ENCODE measurements at places on chromosomes 7 and 10. TPM values are rescaled to one million over a fixed set of nuclear protein-coding genes. Genes with fewer than 3 reads are reported as not detected.

The PRPS1L1 gene
- total RNA-seq, result not detected

The CDHR1 gene
- total RNA-seq, result 6.4 TPM

The PHYHIPL gene
- 0.44 TPM for total RNA-seq

The GPNMB gene
- 1.2 TPM for total RNA-seq

The TAS2R16 gene
- total RNA-seq, result not detected

The SYT15 gene
- total RNA-seq, result 0.59 TPM

The OR13A1 gene
- total RNA-seq, result 0.15 TPM

The MRC1 gene
- total RNA-seq, result not detected

DNA sequence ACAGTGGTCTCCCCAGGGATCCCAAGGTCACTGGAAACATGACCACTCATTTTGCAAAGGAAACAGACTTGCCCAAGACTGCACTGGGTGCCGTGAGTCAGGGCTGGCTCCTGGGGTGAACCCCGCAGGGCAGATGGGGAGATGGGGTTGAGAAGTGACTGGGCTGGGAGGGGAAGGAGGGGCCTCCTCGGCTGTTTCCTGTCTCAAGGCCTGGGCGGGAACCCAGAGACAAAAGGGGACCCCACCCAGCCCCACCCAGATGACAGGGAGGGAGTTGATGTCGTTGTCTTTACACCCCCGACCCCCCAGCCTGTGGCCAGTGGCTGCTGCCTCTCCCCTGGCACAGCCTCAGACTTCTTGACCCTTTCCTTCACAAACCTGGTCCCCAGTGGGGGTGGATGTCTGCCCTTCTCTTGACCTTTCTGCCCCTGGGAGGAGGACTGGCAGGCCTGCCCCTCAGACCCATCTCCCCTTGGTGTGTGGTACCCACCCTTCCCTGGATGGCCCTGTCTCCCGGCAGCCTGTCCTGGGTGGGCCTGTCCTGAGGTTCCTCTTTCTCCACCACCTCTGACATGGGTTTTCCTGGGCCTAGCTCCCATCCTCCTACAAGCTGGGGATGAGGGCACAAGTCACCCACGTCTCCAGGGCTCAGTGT is 1.4 kb downstream of the MYO1G start:
- no peak overlapping the region for H3K27ac ChIP-seq
- H3K36me3 ChIP-seq, result peaks cover 1% of the 10 kb centered on the region
- no peak overlapping the region for H3K4me3 ChIP-seq
- DNase-seq, result no peak
- no peaks in the 10 kb centered on the region for H3K27me3 ChIP-seq
- no peaks in the 10 kb centered on the region for H3K4me1 ChIP-seq

- H3K4me1 ChIP-seq, result no peaks in the 10 kb centered on the region
- H3K27me3 ChIP-seq, result no peaks in the 10 kb centered on the region
- peaks cover 5% of the 10 kb centered on the region for H3K36me3 ChIP-seq
- no peak overlapping the region for H3K27ac ChIP-seq
These were observed 33.8 kb upstream of the SFMBT2 start for GRCh38 chr10:7444551-7445121.

- H3K4me1 ChIP-seq, result no peaks in the 10 kb centered on the region
- H3K27ac ChIP-seq, result no peak overlapping the region
- H3K27me3 ChIP-seq, result no peaks in the 10 kb centered on the region
- no peaks in the 10 kb centered on the region for H3K36me3 ChIP-seq
- DNase-seq, result no peak
- no peak overlapping the region for H3K4me3 ChIP-seq
These were observed 65.1 kb downstream of the CAMK1D start for GRCh38 chr10:12414278-12414989.

GRCh38 chr7:123961771-123962170 is 36.7 kb downstream of the SPAM1 start:
- no peak overlapping the region for H3K27ac ChIP-seq
- H3K27me3 ChIP-seq, result no peaks in the 10 kb centered on the region
- no peaks in the 10 kb centered on the region for H3K4me1 ChIP-seq
- H3K36me3 ChIP-seq, result no peaks in the 10 kb centered on the region
- H3K4me3 ChIP-seq, result no peak overlapping the region
- no peak for DNase-seq

- DNase-seq, result peak; percentile 47
- H3K27ac ChIP-seq, result no peak overlapping the region
- H3K4me3 ChIP-seq, result no peak overlapping the region
- no peaks in the 10 kb centered on the region for H3K36me3 ChIP-seq
These were observed 20.8 kb upstream of the CDK1 start for GRCh38 chr10:60757420-60757895.

DNA sequence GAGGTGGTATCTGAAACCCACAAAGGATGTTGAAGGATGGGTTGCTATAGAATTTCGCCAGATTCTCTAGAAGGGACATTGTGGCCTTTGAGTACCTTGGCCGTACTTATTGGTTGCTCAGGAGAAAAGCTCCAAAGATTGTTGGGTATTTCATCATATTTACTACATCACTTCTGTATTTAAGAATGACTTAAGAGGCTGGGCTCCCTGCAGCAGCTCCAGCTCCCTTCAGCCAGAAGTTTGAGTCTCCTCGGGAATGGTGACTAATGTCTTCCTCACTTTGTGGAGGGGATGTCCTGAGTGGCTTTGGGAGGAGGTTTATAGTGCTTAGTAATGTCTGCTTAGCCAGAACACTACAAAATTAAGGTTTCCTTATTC is 18.1 kb downstream of the MINDY4 start:
- H3K27ac ChIP-seq, result no peak overlapping the region
- no peak overlapping the region for H3K4me3 ChIP-seq
- H3K27me3 ChIP-seq, result no peaks in the 10 kb centered on the region
- H3K36me3 ChIP-seq, result peaks cover 3% of the 10 kb centered on the region
- no peak for DNase-seq

- H3K4me1 ChIP-seq, result no peaks in the 10 kb centered on the region
- DNase-seq, result no peak
- no peak overlapping the region for H3K27ac ChIP-seq
- no peaks in the 10 kb centered on the region for H3K27me3 ChIP-seq
These were observed 479.6 kb downstream of the GATA3 start for GRCh38 chr10:8534096-8534495.

DNA sequence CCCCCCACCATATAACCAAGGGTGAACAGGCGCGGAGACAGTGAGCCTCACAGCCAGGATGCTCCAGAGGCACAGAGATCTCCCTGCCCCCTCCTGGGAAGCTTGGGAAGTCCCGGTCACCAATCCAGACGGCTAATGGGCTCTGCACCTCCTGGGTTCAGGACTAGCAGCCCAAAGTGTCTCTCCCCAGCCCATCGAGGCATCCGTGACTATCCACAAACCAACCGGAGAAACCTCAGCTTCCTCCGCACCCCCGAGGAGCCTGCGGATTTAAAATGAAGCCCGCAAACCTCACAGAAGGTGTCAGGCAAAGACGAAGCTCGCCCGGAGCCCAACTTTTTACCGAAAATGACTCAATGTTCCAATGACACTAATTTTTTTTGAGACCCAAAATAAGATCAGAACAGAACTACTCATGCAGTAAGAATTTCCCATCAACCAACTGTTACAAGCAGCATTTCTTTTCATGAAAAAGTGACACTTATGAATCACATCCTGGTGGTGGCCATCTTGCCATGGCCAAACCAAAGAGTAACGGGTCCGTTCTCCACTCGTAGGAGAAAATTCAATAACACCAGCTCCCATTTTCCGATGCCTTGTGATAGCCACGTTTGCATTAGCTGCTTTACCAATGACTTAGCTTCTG is 6.0 kb downstream of the PDGFA start:
- H3K27me3 ChIP-seq, result no peaks in the 10 kb centered on the region
- H3K4me1 ChIP-seq, result peaks cover 6% of the 10 kb centered on the region
- peaks cover 6% of the 10 kb centered on the region for H3K36me3 ChIP-seq

GRCh38 chr7:11317766-11318165 is 344.1 kb downstream of the PHF14 start:
- no peak overlapping the region for H3K27ac ChIP-seq
- no peaks in the 10 kb centered on the region for H3K27me3 ChIP-seq
- DNase-seq, result no peak
- H3K36me3 ChIP-seq, result no peaks in the 10 kb centered on the region
- no peak overlapping the region for H3K4me3 ChIP-seq

DNA sequence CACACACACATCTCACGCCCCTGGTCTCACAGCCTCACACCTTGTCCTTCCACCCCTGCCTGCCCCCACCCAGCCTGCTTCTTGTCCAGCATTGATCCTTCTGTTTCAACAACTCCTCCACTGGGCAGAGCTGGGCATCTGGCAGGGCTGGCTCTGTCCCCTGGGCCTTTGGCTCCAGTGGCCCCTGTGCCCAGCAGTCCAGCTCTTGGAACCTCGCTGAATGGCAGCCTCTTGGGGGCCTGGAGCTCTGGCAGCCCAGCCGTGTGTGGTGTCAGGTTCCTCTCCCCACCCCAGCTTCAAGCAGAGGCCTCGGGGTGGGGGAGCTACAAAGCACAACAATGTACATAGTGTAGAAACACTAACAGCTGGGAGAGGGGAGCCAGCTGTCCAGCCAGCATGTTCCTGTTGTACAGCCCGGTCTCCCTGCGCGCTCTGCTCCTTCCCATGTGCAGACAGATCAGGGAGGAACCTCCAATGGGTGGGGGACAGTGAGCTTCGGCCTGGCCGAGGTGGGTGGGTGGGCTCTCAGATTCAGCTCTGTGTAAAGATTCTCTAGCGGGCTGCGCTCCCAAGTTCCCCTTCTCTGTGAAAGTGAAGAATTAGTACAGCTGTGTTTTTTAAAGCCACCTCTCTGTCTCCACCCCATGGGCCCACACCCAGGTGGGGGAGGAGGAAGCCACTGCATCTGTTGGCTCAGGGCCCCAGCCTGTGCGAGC is 19.4 kb downstream of the ZMIZ2 start:
- no peaks in the 10 kb centered on the region for H3K27me3 ChIP-seq
- peaks cover 26% of the 10 kb centered on the region for H3K36me3 ChIP-seq
- no peak overlapping the region for H3K4me3 ChIP-seq

- no peaks in the 10 kb centered on the region for H3K27me3 ChIP-seq
- no peak overlapping the region for H3K4me3 ChIP-seq
- no peak for DNase-seq
These were observed 188.5 kb upstream of the AGR3 start for GRCh38 chr7:17070231-17070708.

DNA sequence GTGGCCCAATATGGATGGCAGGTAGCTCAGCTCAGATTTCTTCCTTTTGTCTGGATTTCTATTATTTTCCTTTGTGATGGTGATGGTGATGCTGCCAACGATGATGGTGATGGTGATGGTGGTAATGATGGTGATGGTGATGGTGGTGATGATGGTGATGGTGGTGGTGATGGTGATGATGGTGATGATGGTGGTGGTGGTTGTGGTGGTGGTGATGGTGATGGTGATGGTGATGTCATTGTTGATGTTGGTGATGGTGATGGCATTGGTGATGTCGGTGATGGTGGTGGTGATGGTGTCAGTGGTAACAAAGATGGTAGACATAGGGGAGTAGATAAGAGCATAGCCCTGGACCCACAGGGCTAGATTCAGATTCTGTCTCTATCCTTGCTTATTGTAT is 25.4 kb downstream of the TTYH3 start:
- no peak overlapping the region for H3K4me3 ChIP-seq
- H3K27me3 ChIP-seq, result no peaks in the 10 kb centered on the region
- peaks cover 29% of the 10 kb centered on the region for H3K36me3 ChIP-seq
- H3K4me1 ChIP-seq, result no peaks in the 10 kb centered on the region
- DNase-seq, result no peak

GRCh38 chr7:142795339-142795863 is 24.6 kb downstream of the PRSS2 start:
- peaks cover 12% of the 10 kb centered on the region for H3K4me1 ChIP-seq
- peak; percentile 84 for DNase-seq
- no peak overlapping the region for H3K27ac ChIP-seq
- peak overlapping the region; percentile 67 for H3K4me3 ChIP-seq
- H3K27me3 ChIP-seq, result peaks cover 20% of the 10 kb centered on the region

- peaks cover 3% of the 10 kb centered on the region for H3K36me3 ChIP-seq
- H3K27me3 ChIP-seq, result no peaks in the 10 kb centered on the region
- no peak overlapping the region for H3K4me3 ChIP-seq
- DNase-seq, result no peak
These were observed 171.8 kb upstream of the POM121L12 start for GRCh38 chr7:52863652-52864051.

DNA sequence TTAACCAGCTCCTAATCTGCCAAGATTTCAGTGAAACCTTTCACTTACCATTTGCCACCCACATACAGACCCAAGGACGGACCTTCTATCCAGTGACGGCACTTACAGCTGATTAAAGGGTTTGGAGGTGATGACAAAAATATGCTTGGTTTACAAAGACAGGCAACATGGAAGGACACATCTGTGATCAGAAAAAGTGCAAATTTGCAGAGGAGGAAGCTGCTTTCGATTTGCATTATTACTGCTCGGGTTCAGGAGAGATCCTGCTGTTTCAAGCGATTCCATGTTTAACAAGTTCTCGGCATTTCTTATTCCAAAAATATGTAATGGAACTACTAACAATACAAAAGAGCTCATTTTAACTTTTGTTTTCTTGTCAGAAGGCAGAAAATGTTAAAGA is 109.0 kb downstream of the JAZF1 start:
- peaks cover 2% of the 10 kb centered on the region for H3K4me1 ChIP-seq
- H3K27me3 ChIP-seq, result no peaks in the 10 kb centered on the region
- H3K4me3 ChIP-seq, result no peak overlapping the region

GRCh38 chr7:147079083-147079482 is 962.5 kb downstream of the CNTNAP2 start:
- no peak overlapping the region for H3K4me3 ChIP-seq
- no peak for DNase-seq
- no peaks in the 10 kb centered on the region for H3K27me3 ChIP-seq
- no peak overlapping the region for H3K27ac ChIP-seq

- DNase-seq, result no peak
- H3K4me1 ChIP-seq, result peaks cover 3% of the 10 kb centered on the region
- H3K36me3 ChIP-seq, result peaks cover 5% of the 10 kb centered on the region
- no peaks in the 10 kb centered on the region for H3K27me3 ChIP-seq
These were observed 205.9 kb upstream of the SVIL start for GRCh38 chr10:29840516-29841276.

- DNase-seq, result no peak
- peaks cover 8% of the 10 kb centered on the region for H3K4me1 ChIP-seq
These were observed 14.0 kb upstream of the NUB1 start for GRCh38 chr7:151327659-151328058.

- DNase-seq, result no peak
- no peaks in the 10 kb centered on the region for H3K36me3 ChIP-seq
- H3K4me3 ChIP-seq, result no peak overlapping the region
- H3K27ac ChIP-seq, result no peak overlapping the region
These were observed 281.7 kb downstream of the PHTF2 start for GRCh38 chr7:78080241-78080640.

DNA sequence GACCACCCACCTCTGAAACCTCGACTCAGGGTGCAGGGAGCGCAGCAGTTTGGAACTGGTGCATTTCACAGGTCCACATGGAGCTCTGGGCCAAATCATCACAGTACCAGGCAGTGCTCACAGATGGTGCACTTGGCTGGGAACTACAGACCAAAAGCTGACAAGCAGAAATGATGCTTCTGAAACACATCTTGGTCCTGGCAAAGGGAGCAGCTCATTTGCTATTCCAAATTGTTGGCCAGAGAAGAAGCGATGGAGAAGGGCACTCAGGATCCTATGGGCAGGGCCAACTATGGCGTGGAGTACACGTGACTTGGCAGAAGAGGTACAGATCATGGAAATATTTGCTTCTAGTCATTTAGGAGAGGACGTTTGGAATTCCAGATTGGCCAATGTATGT is 383.9 kb downstream of the CALN1 start:
- no peak for DNase-seq
- no peak overlapping the region for H3K27ac ChIP-seq
- H3K36me3 ChIP-seq, result peaks cover 6% of the 10 kb centered on the region
- H3K27me3 ChIP-seq, result no peaks in the 10 kb centered on the region
- no peak overlapping the region for H3K4me3 ChIP-seq
- no peaks in the 10 kb centered on the region for H3K4me1 ChIP-seq

- H3K27ac ChIP-seq, result no peak overlapping the region
- no peaks in the 10 kb centered on the region for H3K27me3 ChIP-seq
- no peak for DNase-seq
- H3K36me3 ChIP-seq, result peaks cover 18% of the 10 kb centered on the region
These were observed 59.6 kb downstream of the VOPP1 start for GRCh38 chr7:55512635-55513191.
